Endothelial cell of umbilical vein (primary cell): ENCODE measurements at places on chromosomes 13 and 19.

DNA sequence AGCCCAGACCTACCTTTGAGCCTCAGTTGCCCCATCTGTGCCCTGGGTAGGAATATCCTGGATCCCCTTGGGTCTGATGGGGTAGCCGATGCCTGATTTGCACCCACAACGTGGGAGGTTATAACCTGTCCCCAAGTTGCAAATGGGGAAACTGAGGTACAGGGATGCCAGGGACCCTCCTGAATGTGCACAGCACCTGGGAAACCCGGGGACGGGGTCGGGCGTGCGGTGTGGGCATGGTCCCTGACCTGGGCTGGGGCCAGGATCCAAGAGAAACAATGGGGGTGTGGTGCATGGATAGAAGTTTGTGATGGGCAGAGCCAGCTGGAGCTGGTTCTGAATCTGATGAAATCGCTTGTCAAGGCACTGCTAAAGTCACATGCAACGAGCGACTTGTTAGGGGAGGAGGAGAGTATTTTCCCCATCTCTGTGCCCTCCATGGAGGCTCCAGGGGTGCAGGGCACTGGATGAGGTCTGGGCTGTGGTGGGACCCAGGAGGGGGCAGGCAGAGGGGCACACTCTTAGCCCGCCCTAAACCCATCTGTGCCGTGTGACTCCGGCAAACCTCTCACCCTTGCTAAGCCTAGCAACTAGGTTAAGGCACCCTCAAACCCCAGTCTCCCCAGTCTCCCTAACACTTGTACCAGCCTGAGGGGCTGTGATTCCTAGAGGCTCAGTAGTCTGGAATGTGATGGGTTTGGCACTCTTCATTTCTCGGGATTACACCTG lies 749 bp downstream of the GDF15 start:
- no peak for DNase-seq

DNA sequence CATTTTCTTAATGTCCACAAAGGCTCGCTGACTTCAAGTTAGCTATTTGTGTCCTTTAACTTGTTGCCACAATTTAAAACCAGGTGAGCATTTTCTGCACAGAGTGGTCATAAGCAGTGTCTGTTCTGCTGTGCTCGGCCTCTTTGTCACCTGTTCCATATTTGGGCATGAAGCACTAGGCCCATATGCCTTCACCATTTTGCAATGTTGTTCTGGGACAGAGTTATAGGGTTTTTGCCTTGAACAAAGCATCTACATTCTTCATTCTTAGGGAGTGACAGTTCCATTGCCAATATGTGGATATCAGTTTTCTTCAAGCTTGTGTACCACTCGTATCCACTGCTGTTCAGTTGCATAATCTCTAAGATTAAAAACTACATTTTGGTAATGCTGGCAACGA lies 56.1 kb downstream of the LRCH1 start:
- DNase-seq: no peak

- no peak for DNase-seq
These were observed 309.8 kb downstream of the DNAJC15 start for GRCh38 chr13:43333176-43333575.

GRCh38 chr13:101218484-101218883 lies 197.8 kb downstream of the NALCN start:
- DNase-seq: no peak

GRCh38 chr13:40943073-40943472 lies 76.0 kb downstream of the ELF1 start:
- peak; percentile 24 for DNase-seq

GRCh38 chr19:38644719-38645118 lies 2.7 kb upstream of the ACTN4 start:
- DNase-seq: no peak
